ENCODE measurements at places on chromosomes 11 and 22. TPM values are rescaled to one million over a fixed set of nuclear protein-coding genes. Genes with fewer than 3 reads are reported as not detected.
A peak's percentile ranks its signal among the peaks of the same experiment; 100 is the strongest.

- DNase-seq: no peak
These were observed 832.2 kb downstream of the NTM start for GRCh38 chr11:132202621-132203020.

- DNase-seq: no peak
These were observed 1.3 kb upstream of the RFPL2 start for GRCh38 chr22:32205974-32206773.

DNA sequence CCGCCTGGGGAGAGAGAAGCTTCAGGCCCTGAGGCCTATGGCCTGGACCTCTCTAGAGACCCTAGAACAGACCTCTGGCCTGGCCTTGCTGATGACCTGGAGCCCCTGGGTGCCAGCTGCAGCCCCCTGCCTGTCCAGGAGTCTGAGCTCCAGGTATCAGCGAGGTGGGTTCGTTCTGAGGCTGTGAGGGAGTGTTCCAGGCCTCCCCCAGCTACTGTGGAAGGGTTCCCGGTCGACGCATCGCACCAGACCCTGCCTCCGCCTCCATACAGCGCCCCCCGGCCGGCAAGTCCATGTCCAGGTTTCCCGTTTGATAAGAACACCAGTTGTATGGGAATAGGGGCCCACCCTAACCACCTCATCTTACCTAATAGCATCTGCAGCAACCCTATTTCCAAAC is 111.1 kb downstream of the KCNQ1 start:
- DNase-seq: no peak

DNA sequence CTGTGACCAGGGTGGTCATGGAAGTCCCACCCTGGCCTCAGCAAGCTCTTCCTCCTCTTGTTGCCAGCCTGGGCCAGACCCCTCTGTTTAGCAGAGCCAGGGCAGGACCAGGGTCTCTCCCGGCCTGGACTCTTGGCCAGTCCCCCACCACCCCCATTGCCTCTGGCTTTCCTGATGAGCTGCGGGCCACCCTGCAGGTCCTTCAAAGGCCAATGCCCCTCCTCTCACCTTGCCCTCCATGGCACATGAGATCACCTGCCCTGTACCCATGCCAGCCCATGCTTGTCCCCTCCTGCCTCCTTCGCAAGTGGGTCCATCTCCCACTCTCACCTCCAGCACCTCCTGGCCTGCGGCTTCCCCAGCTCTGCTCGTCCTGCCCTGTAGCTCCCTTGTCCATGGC is 10.4 kb downstream of the FADS2 start:
- DNase-seq: no peak

DNA sequence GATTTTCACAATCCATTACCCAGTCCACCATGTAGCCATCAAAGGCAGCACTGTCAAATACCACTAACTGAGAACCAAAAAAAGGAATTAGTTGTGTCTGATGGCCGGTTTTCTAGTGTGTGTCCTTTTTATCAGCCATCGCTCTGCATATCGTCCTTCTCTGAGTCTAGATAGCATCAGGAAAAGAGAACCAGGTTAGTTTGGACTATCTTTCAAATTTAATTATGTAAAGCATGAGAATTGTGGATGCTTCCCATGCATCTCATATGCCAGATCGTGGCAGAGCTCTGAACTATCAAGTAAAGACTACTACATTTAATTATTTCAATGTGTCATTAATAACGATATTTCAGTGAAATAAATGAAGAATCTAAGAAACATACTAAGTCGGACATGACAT is 691.9 kb downstream of the FAM181B start:
- DNase-seq: no peak

The SYT8 gene
- 0.40 TPM for polyA plus RNA-seq

The NPTXR gene
- polyA plus RNA-seq: 4.4 TPM

- no peak for DNase-seq
These were observed 10.5 kb downstream of the APIP start for GRCh38 chr11:34905666-34906065.

GRCh38 chr11:12569499-12570425 is 104.5 kb upstream of the TEAD1 start:
- no peak for DNase-seq

- DNase-seq: no peak
These were observed 98.0 kb downstream of the NAT10 start for GRCh38 chr11:34203377-34203871.

- no peak for DNase-seq
These were observed 104.0 kb downstream of the ARHGAP42 start for GRCh38 chr11:100791103-100791502.

The SUSD2 gene
- polyA plus RNA-seq: 24.3 TPM

The FAM83F gene
- polyA plus RNA-seq: 2.7 TPM

DNA sequence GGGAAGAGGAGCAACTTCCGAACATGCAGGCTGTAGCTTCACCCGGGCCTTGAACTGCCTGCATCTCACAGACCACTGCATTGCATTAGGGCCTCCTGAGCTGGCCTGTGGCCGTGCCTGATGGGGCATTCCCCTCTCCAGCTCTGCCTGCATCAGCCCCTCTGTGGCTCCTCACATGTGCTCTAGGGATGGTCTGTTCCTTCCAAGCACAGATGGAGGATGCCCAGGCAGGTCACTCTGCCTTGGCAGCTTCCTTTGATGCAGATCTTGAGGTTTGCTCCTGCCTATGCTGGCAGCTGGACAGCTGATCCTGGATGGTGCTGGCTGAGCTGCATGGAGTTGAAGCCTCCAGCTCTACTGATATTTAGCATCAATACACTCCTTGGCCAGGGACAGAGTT is 28.5 kb downstream of the AMPD3 start:
- DNase-seq: no peak

The MCAM gene
- 49.4 TPM for polyA plus RNA-seq

- no peak for DNase-seq
These were observed 27.5 kb downstream of the CHEK2 start for GRCh38 chr22:28714043-28714628.

DNA sequence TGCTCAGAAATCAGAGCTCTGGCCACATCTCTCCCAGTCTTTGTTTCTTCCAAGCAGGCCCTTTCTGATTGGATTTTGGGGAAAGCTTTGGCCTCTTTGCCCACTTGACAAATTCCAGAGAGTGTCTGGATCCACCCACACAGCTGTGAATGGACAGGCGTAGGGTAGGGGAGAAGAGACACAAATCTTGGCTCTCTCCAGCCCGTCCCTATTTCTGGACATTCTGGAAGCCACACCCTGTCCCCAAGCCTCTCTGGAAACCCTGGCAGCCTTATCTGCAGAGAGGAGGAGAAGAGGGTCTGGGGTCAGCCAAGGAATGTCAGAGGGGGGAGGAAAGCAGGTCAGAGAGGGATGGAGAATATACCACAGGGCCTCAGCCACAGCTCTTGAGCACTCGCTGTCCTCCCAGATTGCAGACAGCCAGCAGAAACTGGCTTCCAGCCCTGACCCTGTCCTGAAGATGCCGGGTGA is 59.5 kb upstream of the WNT11 start:
- no peak for DNase-seq

GRCh38 chr22:41822317-41823057 is 10.4 kb upstream of the SREBF2 start:
- peak; percentile 36 for DNase-seq

DNA sequence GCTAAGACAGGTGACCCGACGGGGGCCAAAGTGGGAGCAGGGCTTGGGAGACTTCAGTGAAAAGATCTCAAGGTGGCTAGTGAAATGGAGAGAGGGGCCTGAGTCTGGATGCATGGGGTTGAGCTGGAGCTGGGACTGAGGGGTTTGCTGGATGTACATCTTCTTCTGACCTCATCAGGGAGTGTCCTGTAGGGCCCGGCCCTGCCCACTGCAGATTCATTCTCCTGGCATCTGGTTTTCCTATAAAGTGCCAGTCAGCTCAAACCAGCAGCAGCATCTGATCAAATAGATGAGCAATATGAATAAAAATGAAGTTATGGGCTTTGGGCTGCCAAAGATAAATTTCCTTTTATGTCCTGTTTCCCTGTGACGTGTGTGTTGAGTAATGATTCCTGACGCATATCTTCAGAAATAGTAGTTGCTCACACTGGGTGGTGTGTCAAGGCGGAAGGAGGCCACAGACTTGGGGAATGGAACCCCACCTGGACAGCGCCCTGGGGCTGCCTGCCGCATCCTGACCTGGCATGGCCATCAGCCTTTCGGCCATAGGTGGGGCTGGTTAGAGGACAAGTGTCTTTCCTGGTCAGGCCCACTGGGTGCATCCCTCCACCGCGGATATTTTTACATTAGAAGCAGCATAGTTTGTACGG is 135.4 kb downstream of the OSBP2 start:
- no peak for DNase-seq

GRCh38 chr11:33377412-33378370 is 120.5 kb downstream of the HIPK3 start:
- no peak for DNase-seq

- no peak for DNase-seq
These were observed 32.5 kb downstream of the SYT13 start for GRCh38 chr11:45253640-45254039.

DNA sequence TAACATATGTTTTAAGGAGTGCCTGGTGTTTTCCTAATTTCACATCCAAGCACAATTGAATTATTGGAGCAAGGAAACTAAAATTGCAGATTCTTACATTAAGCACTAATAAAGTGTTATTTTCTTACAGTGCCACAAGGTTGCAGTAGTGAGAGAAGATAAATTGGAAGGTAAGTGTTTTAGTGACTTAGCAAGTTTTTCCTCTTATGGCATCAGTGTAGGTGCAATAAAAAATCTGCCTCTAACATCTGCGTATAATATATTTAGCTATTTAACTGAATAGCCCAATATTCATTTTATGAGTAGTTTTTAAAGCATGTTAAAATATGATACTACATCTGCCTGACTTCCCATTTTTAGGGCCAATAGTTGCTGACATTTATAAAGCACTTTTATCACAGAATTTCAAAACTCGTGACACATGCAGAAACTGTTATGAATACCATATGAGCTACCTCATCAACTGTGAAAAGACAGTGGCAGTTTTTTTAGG is 19.0 kb downstream of the POLD3 start:
- peak; percentile 23 for DNase-seq

The SLC1A2 gene
- polyA plus RNA-seq: 0.44 TPM

GRCh38 chr11:70603756-70604211 is 205.5 kb downstream of the CTTN start:
- no peak for DNase-seq

The HTR3A gene
- not detected for polyA plus RNA-seq

- DNase-seq: no peak
These were observed 9.6 kb downstream of the GNAZ start for GRCh38 chr22:23079814-23080521.

- DNase-seq: no peak
These were observed 838 bp upstream of the MTFP1 start for GRCh38 chr22:30424534-30425326.

GRCh38 chr11:72513411-72513810 is 79.1 kb upstream of the CLPB start:
- DNase-seq: no peak

DNA sequence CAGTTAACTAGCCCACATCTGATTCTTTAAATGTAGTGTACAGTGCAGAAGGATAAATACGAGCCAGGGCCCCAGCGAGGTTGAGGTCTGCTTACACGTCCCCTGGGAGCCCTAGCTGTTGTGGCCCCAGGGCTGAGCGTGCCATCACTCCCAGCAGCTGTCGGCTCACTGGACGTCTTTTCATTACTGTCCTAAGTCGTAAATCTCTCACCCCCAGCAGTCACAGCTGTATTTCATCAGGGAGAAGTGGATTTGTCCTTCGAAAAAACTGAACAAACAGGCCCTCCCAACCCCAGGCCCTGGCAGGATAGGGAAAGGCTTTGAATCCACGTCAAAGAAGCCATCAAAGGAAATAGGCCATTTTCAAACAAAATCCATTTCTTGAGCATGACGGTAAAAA is 110.4 kb upstream of the CSNK2A3 start:
- DNase-seq: peak; percentile 52

DNA sequence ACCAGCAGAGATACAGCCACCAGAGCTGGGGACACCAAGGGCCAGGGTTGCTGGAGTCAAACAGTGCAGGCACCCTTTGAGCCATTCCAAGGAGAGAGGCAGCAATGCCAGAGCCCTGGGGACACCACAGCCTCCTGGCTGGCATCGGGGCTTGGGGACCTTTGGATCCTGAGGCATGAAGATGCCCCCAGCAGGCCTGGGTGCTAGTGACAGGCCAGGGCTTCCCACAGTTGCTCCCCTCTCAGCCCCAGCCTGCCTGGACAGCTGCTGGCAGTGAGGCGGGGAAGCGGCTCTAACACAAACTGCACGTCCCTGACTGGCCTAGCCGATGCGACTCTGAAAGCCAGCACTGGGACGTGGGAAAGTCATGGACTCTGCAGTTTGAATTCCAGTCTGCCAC is 2.7 kb downstream of the CD5 start:
- no peak for DNase-seq

The FGF3 gene
- polyA plus RNA-seq: not detected

The MS4A4E gene
- polyA plus RNA-seq: 1.5 TPM

DNA sequence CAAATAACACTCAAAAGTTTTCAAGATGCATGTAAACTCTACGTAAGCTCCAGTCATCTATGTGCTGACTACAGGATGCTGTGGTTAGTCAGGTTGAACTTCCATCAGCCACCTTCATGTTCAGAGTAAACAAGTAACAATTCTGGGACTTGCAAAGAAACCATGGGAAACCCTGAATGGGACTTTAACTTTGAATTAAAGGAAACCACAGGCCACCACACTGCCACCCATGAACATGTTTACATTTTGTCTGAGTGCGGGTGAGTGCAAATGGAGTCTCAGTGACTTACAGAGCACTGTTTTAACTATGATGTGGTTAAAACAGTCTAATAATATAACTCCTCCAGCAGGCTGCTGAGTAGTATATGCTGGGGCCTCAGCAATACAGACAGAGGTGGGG is 12.9 kb upstream of the SYTL2 start:
- no peak for DNase-seq

DNA sequence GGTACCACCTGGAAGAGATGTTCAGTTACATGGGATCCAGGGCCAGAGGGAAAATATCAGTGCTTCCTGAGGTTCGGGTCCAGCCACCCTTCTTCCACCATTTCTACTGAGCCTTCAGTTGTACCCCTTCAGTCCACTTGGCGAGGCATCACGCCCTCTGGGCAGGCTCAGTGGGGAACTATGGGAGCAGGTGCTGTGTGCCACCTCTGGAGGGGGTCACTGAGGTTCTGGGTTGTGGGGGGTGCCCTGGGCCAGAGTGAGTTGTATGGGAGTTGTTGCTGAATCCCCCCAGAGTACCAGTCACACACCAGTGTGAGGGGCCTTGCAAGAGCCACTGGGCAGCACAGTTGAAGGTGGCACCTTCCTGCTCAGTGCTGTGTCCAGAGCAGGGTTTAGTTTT is 2.7 kb upstream of the SREBF2 start:
- no peak for DNase-seq
